ENCODE measurements at places on chromosomes 7 and 10.

GRCh38 chr7:142420554-142421362, 162.9 kb upstream of the PRSS58 start:
- peak; percentile 39 for DNase-seq

GRCh38 chr10:59063491-59063890, 113.0 kb upstream of the PHYHIPL start:
- DNase-seq = no peak

GRCh38 chr10:35195361-35196306, 69.0 kb downstream of the CREM start:
- peak; percentile 94 for DNase-seq

DNA sequence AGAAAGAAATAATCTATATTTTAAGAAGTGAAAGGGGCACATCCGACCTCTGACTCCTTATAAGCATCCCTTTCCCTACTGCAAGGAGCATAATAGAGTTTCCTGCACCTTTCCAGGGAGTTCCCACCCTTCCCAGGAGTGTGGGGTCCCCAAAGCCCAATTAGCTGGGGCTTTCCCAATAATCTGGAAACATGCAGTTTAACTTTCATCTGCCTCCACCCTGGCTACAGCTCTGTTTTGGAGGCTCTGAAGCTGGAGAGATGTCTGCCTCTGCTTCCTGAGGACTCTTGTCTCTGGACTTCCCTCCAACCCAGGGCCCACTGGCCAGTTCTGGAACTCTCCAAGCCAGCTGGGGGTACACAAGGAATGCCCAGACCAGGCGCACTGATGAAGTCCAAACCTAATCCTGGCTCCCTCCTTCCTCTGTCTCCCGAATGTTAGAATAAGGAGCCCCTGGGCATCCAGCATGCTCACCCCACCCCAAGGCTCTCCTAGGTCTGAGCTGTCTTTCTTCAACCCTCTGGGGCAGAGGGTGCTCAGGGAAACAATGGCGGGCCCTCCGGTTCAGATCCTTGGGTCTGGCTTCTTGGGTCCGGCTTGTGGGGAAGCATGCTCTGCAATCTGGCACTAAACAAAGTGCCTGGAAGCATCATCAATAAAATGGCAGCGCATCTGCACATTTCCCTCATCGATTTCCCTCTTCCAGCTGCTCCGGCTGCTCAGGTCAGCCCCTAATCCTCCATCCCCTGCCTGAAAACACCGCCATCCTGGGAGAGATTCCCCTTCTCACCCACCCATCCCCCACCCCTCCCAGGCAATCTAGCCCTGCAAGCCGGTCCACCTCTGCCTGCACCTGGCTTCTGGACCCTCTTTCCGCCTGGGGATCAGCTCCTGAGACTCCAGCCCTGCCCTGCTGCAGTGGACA, 13.3 kb downstream of the HOXA4 start:
- peak; percentile 48 for DNase-seq

DNA sequence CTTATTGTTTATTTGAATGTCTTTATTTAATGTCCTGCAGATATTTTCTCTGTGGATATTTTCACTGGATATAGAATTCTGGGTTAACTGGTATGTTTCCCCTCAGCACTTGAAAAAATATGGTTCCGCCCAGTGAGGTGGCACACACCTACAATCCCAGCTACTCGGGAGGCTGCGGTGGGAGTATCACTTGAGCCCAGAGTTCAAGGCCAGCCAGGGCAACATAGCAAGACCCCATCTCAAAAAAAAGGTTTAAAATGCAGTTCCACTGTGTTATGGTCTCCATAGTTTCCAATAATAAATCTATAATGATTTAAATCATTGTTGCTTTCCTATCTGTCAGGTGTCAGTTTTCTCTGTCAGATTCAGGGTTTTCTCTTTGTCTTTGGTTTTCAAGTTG, 165.5 kb upstream of the STK17A start:
- no peak for DNase-seq

DNA sequence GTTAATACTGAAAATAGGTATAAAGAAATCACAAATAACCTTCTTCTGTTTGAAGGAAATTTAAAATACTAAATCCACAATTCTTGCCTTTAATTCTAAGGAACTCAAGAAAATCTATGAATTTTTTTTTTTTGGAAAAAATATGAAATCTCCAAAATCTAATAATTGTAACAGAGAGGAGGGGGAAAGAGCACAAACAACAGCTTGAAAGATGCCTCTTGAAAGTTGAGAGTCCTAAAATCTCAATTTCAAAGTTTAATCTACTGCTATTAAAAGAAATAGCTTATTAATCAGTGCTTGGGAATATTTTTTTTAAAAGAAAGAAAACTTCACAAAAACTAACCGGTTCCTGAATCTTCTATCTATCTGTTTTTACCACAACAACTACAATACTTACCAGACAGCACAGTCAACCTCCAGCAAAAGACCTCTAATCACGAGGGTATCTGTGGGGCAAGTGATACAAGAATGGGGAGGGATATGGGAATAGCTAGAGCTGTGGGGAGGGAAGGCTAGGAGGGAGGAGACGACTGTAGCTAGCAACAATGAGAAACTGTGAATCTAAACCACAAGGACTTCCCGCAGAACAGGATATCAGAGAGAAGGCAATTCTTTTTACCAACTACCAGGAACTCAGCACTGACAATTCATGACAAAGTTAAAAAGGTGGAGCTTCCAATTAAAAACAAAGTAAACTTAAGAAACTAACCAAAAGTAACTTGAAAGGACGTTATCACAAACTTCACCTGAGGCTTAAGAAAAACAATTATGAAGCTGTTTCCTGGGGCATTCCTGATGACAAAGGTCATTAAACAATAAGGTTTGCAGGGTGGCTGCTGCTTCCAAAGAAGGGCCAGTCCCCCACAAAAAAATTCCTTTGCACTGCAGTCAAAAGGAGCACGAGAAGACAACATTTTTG, at the start of gene USP54:
Gene USP54 (minus strand): TSS at position 462 of the 919 bp plus-strand sequence. CDS start 15,684 bp downstream, outside the sequence.
- DNase-seq = peak; percentile 90

DNA sequence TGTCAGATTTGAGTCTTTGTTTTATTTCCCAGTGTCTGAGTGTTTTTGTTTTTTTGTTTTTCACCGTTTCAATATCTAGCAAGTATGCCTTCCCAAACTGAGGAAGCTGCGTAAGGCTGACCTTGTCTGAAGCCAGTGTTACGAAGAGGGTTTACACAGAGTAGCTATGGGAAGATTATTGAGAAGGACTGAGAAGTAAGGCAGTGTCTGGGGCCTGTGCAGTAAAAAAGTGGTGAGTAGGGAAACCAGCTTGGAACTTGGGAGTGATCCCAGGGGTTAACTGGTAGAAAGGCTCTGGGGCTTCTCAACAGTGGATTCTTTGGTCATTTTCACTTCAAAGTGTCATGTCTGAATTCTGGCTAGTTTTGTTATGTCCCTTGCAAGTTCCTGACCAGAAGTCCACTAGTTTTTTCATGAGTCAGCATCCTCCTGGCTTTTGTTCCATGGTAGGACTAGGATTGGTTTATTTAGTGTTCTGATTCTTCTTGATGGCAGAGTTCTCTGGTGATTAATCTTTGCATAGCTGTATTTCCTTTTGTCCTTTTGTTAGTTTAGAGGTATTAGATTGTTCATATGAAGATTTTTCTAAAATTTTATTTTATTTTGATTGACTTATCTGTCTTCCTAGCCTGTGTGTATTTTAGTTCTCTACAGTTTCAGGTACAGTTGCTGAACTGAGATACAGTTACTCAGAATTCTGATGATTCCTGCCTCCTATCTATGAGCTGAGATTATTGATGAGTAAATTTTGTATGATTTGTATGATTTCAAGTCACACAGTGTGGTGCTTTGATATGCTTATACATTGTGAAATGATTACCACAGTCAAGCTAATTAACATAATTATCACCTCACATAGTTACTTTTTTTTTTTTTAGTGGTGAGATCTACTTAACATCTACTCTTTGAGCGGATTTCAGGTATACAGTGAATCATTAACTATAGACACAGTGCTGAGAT, 19.0 kb downstream of the GARS1 start:
- DNase-seq = no peak

DNA sequence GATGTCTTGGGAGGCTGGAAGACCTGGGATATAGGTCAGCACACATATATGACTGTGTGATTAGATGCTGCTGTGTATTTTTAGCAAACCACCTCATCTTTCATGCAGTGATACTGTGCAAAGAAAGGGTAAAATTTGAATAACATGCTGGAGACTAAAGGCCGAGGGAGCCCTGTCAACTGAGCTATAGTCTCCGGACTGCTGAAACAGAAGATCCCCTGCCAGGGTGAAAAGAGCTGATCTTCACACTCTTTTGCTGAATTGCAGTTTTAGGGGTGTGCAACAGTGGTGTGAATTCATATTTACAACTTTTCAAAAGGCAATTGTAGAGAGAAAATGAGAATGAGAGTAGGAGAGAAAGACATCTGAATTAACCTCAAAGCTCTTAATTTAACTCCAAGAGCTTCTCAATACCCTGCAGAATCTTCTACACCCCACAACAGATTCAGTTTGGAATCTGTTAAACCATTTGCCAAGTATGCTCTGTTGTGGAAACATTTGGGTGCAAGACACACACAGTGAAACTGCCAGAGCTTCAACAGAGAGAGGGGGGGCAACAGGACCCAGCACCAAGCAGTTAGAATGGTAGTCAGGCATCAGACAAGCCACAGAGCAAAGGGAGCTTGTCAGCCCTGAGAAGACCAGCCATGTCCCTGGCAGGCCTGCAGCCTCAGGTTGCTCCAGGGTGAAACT, 190.1 kb upstream of the STK17A start:
- DNase-seq = no peak

- DNase-seq = peak; percentile 60
Observed at GRCh38 chr10:58511765-58512490, 744 bp upstream of the BICC1 start.

- peak; percentile 31 for DNase-seq
Observed at GRCh38 chr10:17847585-17848296, 38.6 kb downstream of the MRC1 start.

DNA sequence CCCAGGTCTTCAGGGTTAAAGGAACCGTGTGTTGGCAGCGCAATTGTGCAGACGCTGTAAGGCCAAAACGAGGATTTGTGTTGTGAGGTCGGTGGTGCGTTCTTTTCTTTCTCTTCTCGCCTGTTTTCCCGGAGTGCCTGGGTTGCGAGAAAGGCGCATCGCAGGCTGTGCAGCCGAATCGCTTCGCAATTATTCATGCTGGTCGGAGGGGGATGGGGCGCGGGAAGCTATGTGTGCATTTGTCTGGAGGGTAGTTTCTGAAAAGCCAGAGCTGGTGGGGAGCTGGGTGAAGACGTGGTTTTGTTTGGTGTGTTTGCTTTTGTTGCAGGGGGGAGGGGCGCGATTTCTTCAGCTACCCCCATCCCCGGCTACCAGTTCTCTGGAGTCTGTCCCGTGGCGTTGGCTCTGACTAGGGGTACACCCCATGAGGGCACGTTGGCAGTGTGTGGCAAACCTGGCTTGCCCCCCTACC, 2.1 kb downstream of the MXI1 start:
- DNase-seq = peak; percentile 72

DNA sequence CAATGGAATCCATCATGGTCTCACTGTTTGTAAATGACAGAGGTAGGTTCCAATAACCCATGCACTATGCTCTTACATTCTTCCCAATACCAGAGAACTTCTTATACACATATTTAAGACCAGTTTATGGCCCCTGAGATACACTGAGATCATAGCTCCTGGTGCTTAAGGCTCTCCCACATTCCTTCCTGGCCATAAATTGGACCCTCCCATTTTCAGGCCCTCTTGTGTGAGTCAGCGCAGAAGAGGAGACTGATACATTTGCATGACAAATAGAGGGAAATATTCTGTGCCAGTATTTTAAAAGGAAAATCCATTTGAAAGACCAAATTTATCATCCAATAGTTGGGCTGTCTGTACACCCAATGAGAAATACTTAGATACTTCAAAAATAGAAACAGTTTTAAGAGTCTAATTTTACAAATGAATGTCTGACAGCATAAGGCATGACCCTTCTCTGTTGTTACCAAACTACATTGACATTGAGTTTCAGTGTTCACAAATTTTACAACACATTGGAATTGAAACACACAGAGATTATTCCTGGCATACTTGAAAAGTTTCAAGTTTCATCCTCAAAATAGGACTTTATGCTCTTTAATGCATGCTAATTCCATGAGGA, 35.3 kb downstream of the SLC16A9 start:
- peak; percentile 19 for DNase-seq

GRCh38 chr7:22445140-22445743, 54.7 kb downstream of the STEAP1B start:
- no peak for DNase-seq

GRCh38 chr10:28444031-28444430, 88.9 kb upstream of the WAC start:
- DNase-seq = no peak

GRCh38 chr10:34627331-34627730, 187.8 kb downstream of the PARD3 start:
- no peak for DNase-seq

DNA sequence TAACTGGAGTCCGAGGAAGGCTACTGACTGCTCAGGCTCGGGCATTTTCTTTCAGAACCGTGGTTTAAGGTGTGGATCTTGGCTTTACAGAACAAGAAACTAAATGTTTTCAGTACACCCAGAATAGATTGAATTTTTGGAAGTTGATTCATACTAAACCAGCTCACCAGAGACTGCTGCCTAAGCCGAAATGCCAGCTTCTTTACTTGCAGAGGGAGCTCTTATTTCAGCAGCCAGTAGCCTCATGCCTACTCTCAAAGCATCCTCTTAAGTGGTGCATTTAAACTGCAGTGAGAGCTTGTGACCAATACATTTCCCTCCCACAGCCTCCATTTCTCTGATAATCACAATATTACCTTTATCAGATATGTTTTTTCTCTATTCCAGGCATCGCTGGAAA, 615.1 kb downstream of the SUGCT start:
- no peak for DNase-seq

DNA sequence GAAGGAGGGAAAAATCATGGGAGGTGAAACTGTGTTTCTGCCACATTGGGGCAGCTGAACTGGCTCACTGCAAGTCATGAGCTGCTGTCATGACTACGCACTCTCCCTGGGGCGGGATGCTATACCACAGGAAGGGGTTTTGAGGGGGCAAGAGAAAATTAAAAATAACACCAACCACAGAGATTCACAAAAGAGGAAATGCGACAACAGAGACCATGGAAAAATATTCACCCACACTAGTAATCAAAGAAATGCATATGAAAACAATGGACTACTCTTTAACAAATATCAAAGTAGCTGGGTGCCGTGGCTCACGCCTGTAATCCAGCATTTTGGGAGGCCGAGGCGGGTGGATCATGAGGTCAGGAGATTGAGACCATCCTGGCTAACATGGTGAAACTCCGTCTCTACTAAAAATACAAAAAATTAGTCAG, 65.2 kb upstream of the TM9SF3 start:
- DNase-seq = no peak

GRCh38 chr7:151244196-151244840, 4.2 kb downstream of the SMARCD3 start:
- peak; percentile 69 for DNase-seq

Measured in ACHN (cell line).